ENCODE measurements at places on chromosomes 2 and 18.

- peak; percentile 21 for DNase-seq
Measured at GRCh38 chr2:226687641-226688253, 111.9 kb downstream of the IRS1 start.

DNA sequence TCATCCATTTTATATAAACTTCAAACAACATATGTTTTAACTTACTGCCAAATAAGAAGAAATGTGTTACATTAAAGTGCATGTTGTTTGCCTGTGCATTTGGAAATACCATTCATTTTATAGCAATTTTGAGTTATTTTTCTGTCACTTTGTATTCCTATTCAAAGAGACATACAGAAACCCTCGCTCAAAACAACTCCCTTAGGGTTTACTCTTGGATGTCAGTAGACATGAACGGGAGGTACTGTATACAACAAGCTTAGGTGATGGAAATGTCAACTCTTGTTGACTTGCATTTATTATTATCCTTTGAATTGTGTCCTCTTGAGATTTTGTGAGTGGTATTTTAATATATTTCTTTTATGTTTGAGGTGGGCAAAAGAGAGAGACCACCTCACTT, 132.3 kb downstream of the CAMKMT start:
- no peak for DNase-seq

DNA sequence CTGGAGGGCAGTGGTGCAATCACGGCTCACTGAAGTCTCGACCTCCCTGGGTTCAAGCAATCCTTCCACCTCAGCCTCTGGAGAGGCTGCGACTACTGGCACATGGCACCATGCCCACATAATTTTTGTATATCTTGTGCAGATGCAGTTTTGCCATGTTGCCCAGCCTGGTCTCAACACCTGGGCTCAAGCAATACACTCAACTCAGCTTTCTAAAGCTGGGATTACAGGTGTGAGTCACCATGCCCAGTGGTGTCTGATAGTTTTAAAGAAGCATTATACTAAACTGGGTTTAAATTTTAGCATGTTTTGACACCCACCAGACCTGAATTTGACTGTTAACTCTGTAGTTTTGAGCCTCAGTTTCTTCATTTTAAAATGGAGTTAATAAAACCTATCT, 109.4 kb upstream of the SLC38A11 start:
- no peak for DNase-seq

GRCh38 chr2:14903709-14904374, 271.3 kb downstream of the LRATD1 start:
- no peak for DNase-seq

DNA sequence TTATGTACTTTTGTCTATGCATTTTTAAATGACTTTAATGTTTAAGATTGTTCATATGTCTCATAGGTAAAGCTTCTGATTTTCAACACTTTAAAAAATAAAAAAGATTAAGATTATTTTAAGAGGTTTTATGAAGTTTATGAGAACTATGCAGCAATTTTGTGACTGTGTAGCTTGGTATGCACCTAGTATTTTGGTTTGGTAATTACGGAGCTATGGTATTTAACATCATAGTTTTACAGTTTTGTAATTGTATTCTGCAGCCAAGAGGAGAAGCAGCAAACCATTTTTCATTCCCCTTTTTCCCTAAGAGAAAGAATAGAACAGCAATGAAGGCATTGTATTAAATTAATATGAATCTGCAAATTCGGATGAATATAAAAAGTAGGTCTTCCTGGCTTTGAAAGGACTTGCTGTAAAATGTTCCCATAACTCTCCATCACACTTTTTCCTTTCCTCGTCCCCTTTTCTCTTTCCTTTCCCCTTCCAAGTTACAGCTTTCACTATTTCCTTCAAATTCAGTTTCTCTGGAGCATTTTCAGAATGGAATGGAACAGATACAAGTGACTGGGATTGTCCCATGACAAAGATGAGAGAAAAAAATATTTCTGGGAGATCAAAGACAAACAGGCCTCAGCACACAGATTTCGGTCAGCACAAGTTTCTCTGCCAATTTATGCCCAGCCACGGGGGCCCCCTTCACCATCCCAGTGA, 26.1 kb upstream of the PIEZO2 start:
- peak; percentile 82 for DNase-seq

- no peak for DNase-seq
Measured at GRCh38 chr18:62939433-62939832, 224.1 kb downstream of the PHLPP1 start.

- no peak for DNase-seq
Measured at GRCh38 chr2:190328573-190329147, 9.0 kb upstream of the HIBCH start.

DNA sequence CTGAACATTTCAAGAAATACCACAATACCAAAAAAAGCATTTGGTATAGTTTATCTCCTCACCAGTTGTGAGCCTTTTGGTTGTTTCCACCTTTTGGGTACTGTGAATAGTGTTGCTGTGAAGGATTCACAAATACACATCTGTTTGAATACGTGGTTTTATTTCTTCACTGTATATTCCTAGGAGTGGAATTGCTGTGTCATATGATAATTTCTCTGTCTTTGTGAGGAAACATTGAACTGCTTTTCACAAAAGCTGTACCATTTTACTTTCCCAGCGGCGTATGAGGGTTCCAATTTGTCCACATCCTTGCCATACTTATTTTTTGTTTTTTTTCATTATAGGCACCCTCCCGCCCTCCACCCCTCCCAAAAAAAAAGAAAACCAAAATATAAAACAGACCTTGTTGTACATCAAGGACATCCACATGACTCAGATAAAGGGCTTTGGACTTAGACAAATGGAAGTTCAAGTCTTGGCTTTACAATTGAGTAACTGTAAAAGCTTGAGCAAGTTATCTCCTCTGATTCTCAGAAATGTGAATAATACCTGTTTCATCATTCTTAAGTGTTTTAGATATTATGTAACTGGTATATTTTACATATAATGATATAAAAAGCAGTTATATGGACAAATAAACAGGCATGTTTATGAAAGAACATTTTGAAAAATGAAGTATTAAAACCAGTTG, 19.0 kb downstream of the UBE2E3 start:
- no peak for DNase-seq

- no peak for DNase-seq
Measured at GRCh38 chr2:102504833-102505232, 31.8 kb downstream of the SLC9A4 start.

- peak; percentile 23 for DNase-seq
Measured at GRCh38 chr2:44970846-44971450, 29.4 kb downstream of the SIX3 start.

DNA sequence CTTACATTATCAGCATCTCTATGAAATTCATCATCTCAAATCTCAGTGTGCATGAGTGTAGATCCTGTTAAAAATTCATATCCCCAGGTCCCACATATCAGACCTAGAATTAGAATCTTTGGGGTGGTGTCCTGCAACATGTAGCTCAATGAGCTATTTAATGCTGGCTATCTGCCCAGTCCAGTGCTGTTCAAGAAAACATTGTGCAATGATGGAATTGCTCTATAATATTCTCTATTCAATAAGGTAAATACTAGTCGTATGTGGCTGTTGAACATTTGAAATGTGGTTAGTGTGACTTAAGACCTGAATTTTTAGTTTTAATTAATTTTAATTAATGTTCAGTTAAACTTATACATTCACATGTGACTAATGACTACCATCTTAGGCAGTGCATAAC, 127.4 kb downstream of the NOL4 start:
- DNase-seq = peak; percentile 5

- DNase-seq = no peak
Measured at GRCh38 chr2:231917280-231918066, 8.7 kb downstream of the NPPC start.

DNA sequence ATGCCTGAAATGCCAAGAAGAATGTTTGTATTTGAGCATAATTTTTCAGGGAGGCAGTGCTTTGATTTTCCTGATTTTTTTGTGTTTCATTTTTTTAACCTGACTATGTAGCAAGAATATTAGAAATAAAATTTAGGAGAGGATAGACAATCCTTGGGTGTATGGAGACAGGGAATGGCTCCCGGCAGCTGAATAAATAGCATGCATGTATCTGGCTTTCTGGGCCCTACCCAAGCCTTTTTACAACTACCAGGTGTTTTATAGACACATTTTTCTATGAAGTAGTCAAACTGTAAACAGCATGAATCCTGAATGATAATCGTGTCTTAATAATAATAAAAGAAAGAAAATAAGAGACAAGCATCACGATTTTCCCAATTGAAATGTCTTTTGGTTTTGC, 52.4 kb downstream of the WIPF1 start:
- DNase-seq = no peak

GRCh38 chr18:37657493-37657892, 91.9 kb upstream of the CELF4 start:
- DNase-seq = no peak
